ENCODE measurements at places on chromosomes 6 and 20. TPM values are rescaled to one million over a fixed set of nuclear protein-coding genes. Genes with fewer than 3 reads are reported as not detected.

The TUBB2B gene
- total RNA-seq, result 114 TPM

The CPXM1 gene
- total RNA-seq, result not detected

DNA sequence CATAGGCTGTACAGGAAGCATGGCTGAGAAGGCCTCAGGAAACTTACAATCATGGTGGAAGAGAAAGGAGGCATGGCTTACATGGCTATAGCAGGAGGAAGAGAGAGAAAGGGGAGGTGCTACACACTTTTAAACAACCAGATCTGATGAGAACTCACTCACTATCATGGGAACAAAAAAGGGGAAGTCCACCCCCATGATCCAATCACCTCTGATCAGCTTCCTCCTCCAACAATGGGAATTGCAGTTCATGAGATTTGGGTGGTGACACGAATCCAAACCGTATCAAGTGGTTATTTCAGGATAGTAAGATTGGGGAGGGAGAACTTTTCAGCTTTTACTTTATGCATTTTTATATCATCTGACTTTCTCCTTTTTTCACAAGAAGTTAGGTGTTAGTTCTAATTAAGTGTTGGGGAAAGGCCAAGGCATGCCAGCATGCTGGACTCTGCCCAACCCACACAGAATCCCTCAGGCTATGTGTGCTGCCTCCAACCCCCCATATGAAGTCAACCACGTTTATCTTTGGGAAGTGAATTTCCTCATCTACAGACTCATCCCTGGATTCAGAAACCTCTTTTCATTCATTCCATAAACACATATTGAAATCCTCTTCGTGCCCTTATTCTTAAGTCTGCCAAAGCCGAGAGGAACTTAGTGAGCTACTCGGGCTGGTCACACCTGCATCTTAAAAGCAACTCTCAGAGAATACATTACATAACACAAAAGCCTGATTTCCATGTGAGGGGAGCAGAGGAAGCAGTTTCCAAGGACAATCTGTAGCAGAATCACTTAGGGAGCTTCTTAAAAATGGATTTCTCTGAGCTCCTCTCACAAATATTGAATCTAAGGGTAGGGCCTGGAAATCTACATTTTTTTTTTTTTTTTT is 16.7 kb upstream of the CLIC5 start:
- no peak for DNase-seq

- DNase-seq, result peak; percentile 83
These were observed 30.4 kb downstream of the PSMB1 start for GRCh38 chr6:170522565-170523183.

All from myocyte (in vitro differentiated cells).